ENCODE measurements at places on chromosomes 12 and 14.
A peak's percentile ranks its signal among the peaks of the same experiment; 100 is the strongest.

- DNase-seq, result no peak
These were observed 14.9 kb upstream of the HEATR5A start for GRCh38 chr14:31435276-31435675.

GRCh38 chr12:7019043-7019569 lies 830 bp upstream of the LPCAT3 start:
- DNase-seq, result no peak

DNA sequence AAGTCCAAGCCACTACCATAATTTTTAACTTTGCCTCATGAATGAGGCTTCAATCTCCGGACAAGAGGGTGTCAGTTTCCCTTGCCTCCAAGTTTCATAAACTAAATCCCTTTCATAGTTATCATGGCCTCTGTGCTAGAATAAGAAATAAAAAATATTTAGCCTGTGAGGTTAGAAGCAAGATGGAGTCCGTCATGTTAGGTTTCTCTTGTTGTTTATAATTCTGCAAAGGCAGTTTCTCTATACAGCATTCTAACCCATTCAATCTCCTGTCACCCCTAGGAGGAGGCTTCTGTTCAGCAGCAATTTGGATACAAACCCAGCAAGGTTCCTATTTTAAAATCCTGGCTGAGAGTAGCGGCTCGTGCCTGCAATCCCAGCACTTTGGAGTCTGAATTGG lies 15.8 kb upstream of the RAN start:
- DNase-seq, result no peak

DNA sequence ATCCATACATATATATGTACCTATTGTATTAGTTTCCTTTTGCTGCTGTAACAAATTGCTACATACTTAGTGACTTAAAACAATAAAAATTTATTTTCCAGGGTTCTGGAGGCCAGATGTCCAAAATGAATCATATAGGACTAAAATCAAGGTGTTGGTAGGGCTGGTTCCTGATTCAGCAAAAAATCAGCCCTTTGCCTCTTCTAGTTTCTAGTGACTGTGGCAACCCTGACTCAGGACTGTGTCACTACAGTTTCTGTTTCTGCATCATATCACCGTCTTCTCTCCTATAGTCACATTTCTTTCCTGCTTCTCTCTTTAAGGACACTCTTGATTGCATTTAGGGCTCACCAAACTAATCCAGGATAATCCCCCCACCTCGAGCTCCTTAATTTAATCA lies 386.3 kb upstream of the TBX3 start:
- no peak for DNase-seq

- no peak for DNase-seq
These were observed 187.9 kb upstream of the PLXNC1 start for GRCh38 chr12:93960521-93960920.

DNA sequence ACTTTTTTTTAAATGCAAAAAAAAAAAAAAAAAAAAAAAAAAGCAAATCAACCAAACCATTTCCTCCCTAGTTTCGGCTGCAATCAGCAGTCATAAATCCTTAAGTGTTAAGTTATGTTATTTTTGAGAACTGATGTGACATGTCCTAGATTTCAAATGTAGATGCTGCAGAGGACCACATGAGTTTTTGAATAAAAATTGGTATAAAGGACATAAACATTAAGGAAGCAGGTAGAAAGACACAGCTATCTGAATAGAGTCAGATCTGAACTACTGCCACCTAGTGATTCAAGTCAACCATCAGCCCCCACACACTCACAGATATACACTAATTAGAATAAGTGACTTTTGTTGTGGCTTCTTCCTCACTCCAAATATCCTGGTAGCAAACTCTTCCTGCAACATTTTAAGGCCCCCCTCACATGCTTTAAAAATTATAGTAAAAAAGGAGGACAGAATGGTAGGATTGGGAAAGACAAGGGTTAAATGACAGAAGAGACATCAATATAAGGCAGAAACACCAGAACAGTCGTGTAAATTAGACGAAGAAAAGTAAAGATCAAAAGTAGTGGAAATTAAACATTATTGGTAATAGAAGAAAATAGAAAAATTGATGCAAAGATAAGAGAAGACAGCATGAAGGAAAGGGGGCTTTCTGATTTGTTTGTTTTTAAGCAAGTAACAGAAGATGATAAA lies 394.5 kb upstream of the ATP2B1 start:
- DNase-seq, result no peak

- no peak for DNase-seq
These were observed 7.1 kb upstream of the ARL1 start for GRCh38 chr12:101414533-101415119.

- no peak for DNase-seq
These were observed 226.8 kb upstream of the ALG10 start for GRCh38 chr12:33795536-33795935.

DNA sequence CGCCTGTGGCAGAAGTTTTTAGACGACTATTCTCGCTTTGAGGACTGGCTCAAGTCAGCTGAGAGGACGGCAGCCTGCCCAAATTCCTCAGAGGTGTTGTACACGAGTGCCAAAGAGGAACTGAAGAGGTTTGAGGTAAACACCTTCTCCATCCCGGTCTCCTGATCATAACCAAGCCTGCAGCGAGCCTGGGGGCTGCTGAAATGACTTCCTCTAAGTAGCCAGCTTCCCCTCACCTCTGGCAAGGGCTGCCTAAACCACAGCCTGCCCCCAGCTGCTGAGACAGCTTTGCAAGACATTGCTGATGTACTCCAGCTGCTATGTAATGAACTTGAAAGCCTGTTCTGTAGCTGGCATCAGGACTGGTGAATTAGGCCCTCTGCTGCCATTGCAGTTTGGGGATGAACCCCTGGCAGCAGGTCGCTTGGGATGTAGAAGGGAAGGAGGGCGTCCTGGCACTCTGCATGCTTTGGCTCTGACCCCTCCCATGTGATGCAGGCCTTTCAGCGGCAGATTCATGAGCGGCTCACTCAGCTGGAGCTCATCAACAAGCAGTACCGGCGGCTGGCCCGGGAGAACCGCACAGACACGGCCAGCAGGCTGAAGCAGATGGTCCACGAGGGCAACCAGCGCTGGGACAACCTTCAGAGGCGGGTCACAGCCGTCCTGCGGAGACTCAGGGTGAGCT lies 84.6 kb downstream of the ESR2 start:
- no peak for DNase-seq

DNA sequence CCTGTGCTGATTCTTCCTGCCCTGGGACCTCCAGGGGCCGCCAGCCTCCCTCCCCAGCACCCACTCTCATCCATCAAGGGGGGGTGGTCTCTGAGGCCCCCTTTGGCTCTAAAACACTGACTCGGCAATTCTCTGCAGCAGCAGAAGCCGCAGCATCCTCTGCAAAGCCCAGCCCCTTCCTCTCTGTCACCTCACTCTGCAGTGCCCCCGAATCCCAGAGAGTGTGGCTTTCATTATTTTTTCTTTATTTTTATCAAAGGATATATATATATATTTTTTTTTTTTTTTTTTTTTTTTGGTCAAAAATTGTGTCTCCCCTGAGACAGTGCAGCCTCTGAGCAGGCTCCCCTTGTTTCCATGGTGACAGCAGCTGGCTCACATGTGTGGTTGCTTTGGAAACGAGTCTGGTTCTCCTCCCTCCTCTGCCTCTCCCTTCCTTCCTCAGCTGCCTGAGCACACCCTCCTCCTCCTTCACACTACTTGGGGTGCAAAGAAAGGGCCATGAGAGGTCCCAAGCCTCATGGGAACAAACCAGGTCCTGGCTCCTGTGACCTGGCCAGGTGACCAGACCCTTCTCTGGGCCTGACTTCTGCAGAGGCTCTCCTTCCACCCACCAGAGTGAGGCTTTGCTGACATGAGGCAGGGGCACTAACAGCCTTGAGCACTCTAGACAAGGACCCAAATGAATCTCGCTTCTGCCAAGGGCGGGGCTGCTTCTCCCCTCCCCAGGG lies 100.5 kb downstream of the LRRC74A start:
- DNase-seq, result peak; percentile 41

DNA sequence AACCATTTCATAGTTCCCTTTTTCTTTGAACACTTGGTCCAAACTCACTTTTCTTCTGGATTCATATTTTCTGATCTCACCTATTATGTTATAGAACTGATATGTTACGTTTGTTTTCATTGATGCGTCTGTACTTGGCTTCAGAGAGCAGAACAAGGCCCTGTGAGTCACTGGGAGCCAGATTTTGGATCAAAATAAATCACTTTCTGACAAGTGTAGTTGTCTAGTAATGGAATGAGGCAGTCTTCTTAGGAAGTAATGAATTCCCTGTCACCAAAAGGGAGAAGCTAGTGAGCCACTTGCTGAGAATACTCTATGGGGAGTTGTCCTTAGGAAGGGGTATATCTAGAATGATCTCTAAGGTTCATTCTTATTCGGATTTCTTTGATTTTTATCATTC lies 10.2 kb downstream of the BICD1 start:
- DNase-seq, result no peak

DNA sequence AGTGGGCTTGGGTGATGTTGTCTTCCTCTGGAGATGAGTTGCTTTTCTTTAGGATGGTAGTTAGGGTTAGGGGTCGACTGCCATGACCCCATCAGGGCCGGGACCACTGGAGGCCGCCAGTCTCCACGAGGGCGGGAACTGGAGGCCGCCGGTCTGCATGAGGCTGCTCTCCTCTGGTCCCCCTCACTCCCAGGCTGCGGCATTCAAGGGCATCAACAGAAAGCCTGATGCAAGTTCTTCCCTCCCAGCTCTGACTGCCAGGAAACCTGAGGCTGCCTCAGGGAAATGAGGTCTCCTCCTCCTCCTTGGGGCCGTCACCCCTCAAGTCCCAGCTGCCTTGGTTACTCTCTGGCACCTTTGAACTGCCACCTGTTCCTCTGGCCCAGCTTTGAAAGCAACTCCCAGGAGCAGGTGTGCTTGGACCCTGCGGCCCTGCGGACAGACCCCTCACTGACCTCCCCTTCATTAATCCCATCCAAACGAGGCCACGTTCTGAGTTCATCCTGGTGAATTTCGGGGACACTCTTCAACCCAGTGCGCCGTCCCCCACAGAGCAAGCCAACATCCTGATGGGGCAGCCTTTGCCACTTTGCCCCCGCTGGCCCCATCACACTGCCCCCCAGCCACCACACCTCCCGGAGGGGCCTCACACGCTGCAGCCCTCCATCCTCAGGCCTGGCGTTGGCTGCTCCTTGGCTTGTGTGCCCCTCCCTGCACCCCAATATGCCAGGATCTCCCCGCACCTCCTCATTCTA lies 37.2 kb upstream of the FBRSL1 start:
- DNase-seq, result no peak

GRCh38 chr12:24756479-24757024 lies 192.3 kb downstream of the BCAT1 start:
- DNase-seq, result no peak

- no peak for DNase-seq
These were observed 15.6 kb downstream of the TPH2 start for GRCh38 chr12:71954083-71954778.

GRCh38 chr14:101480747-101481530 lies 80.4 kb upstream of the DIO3 start:
- DNase-seq, result no peak

GRCh38 chr14:103543140-103543539 lies 14.1 kb downstream of the TRMT61A start:
- DNase-seq, result no peak

DNA sequence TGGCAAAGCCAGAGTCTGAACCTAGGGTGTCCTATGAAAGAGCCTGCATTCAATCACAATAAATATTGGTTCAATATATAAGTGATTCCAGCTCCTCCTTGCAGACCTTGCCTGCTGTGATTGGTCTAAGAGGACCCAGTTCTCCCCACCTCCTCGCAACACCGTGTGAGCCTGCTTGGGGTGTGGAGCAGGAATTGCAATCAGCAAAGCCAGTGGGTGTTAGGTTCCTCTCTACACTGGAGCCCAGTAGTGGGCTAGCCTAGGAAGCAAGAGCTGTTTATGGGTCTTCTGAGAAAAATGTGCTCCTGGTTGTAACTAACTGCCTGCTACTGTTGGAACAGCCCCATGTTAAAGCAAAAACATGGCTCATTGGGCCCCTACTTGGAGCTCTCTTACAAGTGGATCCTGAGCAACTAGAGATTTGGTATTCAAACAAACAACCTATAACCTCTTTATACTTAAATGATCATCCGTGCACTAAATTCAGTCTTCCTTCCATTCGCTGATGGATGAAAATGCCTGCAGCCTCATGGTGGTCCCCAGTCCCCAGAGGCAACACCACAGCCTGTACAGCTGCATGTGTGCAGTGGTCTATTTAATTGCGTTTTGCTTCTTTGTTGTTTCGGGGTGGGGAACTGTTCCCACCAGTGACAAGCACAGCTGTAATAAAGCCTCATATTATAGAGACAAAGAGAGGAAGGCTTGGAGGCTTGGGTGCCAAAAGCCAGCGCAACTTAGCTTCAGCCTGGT lies 3.7 kb upstream of the SELPLG start:
- DNase-seq, result no peak

DNA sequence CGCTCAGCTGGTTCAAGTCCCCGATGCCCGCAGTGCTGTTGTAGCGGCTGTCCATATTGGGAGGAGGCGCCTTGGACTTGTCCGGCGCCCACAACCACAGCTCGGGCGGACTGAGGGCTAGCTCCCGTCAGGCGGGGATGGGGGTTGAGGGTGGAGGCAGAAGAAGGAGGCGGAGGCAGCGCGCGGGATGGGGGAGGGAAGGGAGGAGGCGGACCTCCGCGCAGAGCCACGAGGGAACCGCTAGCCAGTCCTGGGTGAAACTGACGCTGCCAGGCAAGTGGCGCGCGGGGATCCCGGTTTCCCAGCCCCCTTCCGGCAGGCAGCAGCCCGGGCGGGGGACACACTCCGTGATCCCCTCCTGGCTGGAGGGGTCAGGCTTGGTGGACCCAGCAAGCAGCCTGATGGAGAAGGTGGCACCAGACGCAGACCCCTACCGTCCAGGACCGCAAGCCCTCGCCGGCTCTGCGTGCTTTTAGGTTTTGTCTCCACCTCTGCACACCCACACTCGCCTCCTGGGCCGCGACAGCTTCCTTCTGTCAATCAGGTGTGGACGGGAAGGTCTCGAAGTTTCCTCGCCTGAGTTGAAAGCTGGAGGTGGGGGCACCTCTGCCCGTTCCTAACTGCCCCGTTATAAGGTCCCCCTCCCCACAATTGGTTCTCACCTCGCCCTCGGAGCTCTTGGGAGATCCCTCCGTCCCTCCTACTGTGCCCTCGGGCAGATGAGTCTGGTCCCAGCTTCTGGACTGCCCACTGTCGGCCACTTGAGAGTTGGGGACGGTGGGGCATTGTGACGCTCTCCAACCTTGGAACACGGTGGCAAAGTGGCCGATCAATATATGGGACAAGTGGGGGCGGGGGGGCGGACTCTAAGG lies at the start of gene CPNE8:
Gene CPNE8, minus strand, starts transcription at position 112 of the 872 bp plus-strand sequence. Its CDS starts 57 bp downstream, at position 55.
- DNase-seq, result peak; percentile 26

- peak; percentile 27 for DNase-seq
These were observed 49.9 kb downstream of the LRRC74A start for GRCh38 chr14:76876076-76876475.

- peak; percentile 22 for DNase-seq
These were observed 74.3 kb downstream of the SUSD6 start for GRCh38 chr14:69685716-69686115.

- DNase-seq, result no peak
These were observed 41.7 kb upstream of the FUT8 start for GRCh38 chr14:65370801-65371248.

- no peak for DNase-seq
These were observed 12.9 kb downstream of the BCL2L14 start for GRCh38 chr12:12083688-12084087.

GRCh38 chr12:97414855-97415254 lies 47.7 kb upstream of the RMST start:
- no peak for DNase-seq

GRCh38 chr12:15830538-15830937 lies 41.4 kb upstream of the EPS8 start:
- no peak for DNase-seq

GRCh38 chr12:50354908-50355307 lies 41.5 kb downstream of the FAM186A start:
- no peak for DNase-seq

Measured in activated effector memory CD4-positive, alpha-beta T cell treated with Interleukin-2 at 50 U/mL for 16 hours (primary cell).